ENCODE measurements at places on chromosomes 4 and X.

DNA sequence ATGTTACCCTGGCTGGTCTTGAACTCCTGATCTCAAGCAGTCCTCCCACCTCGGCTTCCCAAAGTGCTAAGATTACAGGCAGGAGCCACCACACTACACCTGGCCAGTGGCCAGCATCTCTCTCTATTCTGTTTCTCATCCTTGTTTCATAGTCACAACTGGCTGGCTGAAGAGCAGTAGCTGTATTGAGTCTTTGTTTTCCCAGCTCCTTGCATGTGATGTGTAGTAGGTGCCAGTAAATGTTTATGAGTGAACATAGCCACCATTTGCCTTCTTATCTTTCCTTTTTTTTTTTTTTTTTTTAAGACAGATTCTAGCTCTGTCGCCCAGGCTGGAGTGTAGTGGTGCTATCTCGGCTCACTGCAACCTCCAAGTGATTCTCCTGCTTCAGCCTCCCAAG is 23.6 kb downstream of the NUDT9 start:
- DNase-seq: no peak

DNA sequence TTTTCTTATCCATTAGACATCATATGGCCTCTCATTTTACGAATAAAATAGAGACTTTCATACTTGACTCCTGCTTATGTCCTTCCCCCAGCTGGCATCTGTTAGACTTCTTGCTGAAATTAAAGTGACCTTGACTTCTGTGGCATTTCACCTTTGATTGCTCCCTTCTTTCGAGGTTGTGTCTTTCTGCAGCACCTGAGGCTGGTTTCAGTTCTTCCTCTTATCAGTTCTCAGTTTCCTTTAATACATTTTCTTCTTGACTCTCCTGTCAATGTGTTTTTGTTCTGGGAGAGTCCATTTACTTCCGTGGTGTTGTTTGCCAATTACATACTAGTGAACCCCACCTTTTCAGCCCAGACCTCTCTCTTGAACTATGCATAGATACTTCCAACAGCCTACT is 81.6 kb downstream of the RBPJ start:
- no peak for DNase-seq

DNA sequence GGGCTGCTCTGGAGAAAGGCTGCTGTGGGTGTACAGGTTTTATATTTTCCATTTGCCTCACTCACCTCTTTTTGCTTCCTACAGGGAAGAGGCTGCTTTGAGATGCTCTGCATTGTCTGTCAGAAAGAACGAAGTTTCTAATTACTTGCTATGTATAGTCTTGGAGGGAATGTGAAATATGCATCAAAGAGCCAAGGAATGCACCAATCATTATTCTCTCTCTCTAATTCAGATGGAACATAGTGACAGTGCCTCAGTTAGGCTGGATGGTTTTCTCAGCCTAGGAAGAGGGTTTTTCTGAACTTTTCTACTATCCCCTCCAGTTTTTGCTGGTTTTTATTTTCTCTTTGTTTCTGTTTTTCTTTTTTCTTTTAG is 106.8 kb upstream of the SLC4A4 start:
- no peak for DNase-seq

DNA sequence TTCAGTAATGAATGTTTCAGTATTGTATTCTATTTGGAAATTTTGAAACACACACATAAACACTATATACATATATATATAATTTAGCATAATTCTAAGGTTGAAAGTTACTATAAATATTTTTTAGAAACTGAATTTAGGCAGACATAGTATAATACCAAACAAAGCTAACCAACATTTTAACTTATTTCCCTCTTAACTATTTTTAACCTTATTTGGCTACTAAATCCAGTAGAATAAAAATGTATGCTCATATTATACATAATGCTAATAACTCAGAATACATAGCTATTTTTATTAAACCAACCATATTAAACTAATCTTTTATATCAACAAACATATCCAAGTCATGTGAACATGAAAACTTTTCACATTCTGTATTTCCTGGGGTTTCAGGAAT is 563.6 kb downstream of the ADGRL3 start:
- no peak for DNase-seq

- no peak for DNase-seq
These were observed 562 bp downstream of the AKAP17A start for GRCh38 chrX:1591863-1592469.

DNA sequence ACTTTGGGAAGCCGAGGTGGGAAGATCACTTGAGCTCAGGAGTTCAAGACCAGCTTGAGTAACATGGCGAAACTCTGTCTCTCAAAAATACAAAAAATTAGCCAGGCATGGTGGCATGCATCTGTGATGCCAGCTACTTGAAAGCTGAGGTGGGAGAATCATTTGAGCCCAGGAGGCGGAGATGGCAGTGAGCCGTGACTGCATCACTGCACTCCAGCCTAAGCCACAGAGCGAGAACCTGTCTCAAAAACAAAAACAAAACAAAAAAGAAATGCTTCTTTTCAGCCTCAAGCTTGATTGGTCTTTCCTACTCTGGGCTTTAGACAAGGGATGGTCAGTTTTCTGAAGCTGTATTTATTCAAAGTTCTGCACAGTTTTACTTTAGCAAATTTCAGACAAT is 15.8 kb upstream of the DHRSX start:
- no peak for DNase-seq

DNA sequence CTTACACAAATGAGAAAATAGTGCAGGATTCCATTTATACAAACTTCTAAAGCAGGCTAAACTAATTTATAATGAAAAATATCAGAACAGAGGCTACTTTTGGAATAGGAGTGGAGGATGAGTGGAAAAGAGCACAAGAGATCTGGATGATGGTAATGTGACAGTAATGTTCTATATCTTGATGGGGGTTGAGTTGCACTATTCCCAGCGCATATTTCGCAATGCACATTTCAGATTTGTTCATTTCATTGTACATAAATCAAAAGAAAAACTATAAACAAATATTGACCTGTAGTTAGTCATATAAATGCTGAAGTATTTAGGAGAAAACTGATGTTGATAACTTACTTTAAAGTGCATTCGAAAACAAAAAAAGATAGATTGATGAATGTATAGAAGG is 177.0 kb upstream of the MAOA start:
- DNase-seq: no peak

GRCh38 chr4:152598454-152598853 is 62.6 kb upstream of the FBXW7 start:
- no peak for DNase-seq

DNA sequence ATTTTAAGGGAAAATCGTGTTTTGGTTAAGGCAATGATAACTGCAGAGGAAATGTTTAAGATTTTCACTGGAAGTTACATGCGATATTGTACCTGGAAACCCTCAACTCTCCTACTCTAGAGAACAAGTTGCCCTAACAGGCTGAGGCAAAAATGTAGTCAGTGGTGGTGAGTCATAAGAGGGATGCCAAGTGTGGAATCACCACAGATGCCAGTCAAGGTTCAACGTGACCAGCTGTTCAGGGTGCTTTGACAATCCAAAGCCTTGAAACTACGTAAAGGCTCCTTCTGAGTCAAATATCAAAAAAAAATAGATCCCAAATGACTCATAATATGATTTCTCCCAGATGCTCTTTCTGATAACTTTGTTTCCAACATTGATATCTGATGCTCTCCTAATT is 77.9 kb upstream of the AFF2 start:
- no peak for DNase-seq

DNA sequence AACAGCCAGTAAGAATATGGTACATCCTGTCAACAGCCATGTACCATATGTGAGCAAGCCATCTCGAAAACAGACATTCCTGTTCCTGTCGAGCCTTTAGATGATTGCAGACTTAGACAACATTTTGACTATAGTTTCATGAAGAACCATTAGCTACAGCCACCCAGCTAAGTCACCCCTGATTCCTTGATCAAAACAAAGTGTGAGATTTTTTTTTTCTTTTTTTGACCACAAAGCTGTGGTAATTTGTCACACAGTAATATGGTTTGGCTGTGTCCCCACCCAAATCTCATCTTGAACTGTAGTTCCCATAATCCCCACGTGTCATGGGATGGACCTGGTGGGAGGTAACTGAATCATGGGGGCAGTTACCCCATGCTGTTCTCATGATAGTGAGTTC is 15.2 kb upstream of the HADH start:
- no peak for DNase-seq

GRCh38 chr4:16237715-16238114 is 11.4 kb upstream of the TAPT1 start:
- no peak for DNase-seq

DNA sequence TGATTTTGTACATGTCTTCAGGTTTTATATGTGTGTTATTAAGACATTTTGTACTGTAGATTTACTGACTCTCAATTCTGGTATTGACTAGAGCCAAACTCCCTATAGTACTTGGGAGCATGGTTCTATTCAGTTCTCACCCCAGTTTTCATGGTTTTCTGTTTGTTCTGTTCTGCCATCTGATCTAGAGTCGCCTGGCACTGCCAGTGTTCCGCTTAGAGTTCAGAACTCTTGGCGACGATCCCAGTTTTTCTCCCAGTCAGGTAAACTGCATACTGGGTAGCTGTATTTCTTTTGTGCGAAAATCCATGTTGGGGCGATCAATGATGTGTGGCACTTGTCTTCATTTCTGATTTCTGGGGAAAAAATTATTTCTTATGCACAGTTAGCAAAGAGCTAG is 78.0 kb downstream of the PHOX2B start:
- no peak for DNase-seq

- DNase-seq: no peak
These were observed 172.9 kb downstream of the PTTG2 start for GRCh38 chr4:38132843-38133662.

- DNase-seq: no peak
These were observed 45.6 kb downstream of the SH3RF1 start for GRCh38 chr4:169225058-169225751.

- DNase-seq: no peak
These were observed 117.2 kb upstream of the FAT1 start for GRCh38 chr4:186840771-186841301.

GRCh38 chrX:31190221-31190975 is 118.6 kb upstream of the FTHL17 start:
- DNase-seq: no peak

DNA sequence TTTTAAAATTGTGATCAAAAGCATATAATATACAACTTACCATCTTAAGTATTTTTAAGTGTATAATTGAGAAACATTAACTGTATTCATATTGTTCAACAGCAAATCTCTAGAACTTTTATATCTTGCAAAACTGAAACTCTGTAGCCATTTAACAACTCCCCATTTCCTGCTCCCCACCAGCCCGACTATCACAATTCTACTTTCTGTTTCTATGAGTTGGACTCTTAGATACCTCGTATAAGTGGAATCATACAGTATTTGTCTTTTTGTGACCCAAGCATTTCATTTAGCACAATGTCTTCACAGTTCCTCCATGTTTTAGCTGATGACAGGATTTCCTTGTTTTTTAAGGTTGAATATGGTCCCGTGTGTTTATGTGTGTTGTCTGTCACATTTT is 106.0 kb downstream of the LRBA start:
- DNase-seq: no peak

DNA sequence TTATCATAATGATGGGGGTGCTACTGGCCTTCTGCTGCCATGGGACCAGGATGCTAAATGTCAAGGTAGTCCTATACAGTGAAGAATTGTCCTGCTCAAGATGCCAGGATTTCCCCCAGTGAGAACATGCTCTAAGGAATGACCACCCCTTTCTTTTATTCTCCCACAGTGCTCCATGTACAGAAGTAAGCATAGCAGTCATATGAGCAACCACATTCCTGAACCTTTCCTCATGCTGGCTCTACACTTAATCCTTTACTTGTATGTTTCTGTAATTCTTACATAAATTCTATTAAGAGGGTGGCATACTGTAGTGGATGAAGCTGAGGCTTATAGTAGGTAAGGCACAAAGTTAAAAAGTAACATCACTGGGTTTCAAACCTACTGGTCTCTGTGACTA is 20.2 kb downstream of the CYP2U1 start:
- no peak for DNase-seq

DNA sequence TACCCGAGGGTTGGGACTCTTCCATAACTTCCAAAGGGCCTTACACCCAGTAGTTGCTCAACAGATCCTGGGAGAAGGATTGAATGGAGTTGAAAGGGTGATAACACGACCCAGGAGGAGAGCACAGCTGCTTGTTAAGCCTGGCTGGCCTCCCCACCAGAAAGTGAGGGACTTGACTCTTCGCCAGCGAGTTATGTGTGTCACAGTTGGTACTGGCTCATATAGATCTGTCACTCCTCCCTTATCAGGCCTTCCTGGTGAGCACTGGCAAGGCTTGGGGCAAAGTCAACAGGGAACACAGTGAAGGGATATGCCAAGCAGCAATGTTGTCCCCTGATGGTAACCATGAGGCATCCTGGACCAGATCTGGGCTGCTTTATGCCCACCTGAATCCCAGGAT is 35.8 kb downstream of the APLN start:
- no peak for DNase-seq

- no peak for DNase-seq
These were observed 47.9 kb downstream of the COX18 start for GRCh38 chr4:73021634-73022033.

DNA sequence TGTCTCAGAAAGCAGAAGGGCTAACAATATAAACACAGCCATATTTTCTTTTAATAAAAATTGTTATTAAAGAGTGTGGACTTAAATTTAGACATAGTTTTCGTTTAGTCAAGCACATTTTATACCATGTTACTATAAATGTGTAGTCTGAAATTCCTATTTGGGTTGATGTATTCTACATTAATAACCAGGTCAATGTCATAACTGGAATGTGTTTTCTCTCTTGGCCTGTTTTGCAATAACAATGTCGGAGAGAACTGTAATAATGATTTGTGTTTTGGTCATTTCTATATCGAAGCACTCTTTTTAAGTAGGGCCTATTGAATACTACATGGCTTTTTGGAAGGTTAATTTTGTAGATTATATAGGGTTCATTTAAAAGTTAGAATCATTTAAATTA is 5.5 kb downstream of the USO1 start:
- DNase-seq: no peak

DNA sequence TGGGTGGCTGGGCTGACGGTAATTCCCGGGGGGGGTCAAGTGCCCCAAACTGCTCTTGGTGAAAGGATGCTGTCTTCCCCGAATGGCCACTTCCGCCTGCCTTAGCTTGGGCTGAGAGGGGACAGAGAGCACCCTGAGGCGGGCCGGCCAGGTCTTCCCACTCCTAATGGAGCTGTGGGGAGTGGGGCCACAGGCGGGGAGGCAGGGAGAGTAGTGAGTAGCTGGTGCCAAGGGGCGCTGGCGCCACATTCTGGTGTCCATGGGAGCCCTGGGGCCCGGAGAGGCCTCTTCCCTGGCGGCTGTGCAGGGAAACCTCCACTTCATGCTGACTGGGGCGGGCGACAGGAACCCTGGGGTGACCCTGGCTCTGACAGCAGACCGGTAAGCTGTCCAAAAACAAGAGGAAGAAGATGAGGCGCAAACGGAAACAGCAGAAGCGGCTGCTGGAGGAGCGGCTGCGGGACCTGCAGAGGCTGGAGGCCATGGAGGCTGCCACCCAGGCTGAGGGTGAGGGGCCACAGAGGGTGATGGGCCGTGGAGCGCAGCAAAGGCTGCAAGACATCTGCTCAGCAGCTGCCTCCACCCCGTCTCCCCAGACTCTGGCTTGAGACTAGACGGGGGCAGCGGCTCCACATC is 2.7 kb downstream of the SRPK3 start:
- DNase-seq: no peak

GRCh38 chr4:96063639-96064038 is 223.7 kb downstream of the PDHA2 start:
- DNase-seq: no peak

- no peak for DNase-seq
These were observed 69.6 kb upstream of the CXorf66 start for GRCh38 chrX:140034916-140035315.
